ENCODE measurements at places on chromosomes 3 and 15.

- no peaks in the 10 kb centered on the region for H3K4me1 ChIP-seq
- no peaks in the 10 kb centered on the region for H3K36me3 ChIP-seq
- no peak overlapping the region for H3K27ac ChIP-seq
- H3K27me3 ChIP-seq = peaks cover 8% of the 10 kb centered on the region
These were observed 119.9 kb downstream of the PDZRN3 start for GRCh38 chr3:73504852-73505251.

DNA sequence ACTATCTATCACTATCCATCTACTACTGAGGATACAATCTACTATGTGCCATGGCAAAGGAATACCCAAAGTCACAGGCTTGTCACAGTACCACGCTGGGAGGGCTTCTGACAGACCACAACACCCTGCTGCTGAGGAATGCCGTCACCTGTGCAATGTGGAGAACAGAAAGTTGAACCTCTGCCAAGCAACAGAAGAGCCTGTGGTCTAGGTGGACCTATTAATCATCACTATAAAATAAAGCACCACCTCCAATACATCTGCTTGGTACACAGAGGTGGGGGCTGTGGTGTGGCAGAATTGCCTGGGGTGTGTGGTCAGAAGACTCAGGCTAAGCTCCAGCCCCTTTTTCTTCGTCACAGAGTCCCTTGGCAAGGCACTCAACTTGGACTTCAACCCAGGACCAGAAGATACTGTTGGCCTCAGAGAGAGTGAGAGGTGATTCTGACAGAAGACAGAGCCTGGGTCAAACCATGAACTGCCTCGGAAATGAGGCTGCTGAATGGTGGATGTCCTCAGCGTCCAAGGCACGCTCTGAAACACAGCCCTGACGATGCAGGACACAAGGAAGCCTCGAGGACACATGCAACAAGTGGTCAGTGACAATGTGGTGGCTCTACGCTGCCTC, 189.4 kb upstream of the CHRNA7 start:
- no peak for DNase-seq
- H3K36me3 ChIP-seq = no peaks in the 10 kb centered on the region
- H3K27me3 ChIP-seq = no peaks in the 10 kb centered on the region
- H3K4me3 ChIP-seq = no peak overlapping the region
- no peaks in the 10 kb centered on the region for H3K4me1 ChIP-seq
- H3K27ac ChIP-seq = no peak overlapping the region

GRCh38 chr3:123642182-123642956, 57.5 kb upstream of the HACD2 start:
- no peaks in the 10 kb centered on the region for H3K27me3 ChIP-seq
- H3K36me3 ChIP-seq = no peaks in the 10 kb centered on the region
- no peaks in the 10 kb centered on the region for H3K4me1 ChIP-seq
- H3K27ac ChIP-seq = no peak overlapping the region
- no peak overlapping the region for H3K4me3 ChIP-seq

GRCh38 chr3:185164428-185165217, 11.8 kb upstream of the C3orf70 start:
- no peaks in the 10 kb centered on the region for H3K36me3 ChIP-seq
- no peak overlapping the region for H3K27ac ChIP-seq
- H3K4me3 ChIP-seq = no peak overlapping the region
- no peaks in the 10 kb centered on the region for H3K4me1 ChIP-seq
- no peaks in the 10 kb centered on the region for H3K27me3 ChIP-seq

GRCh38 chr3:197205675-197206074, 92.7 kb downstream of the DLG1 start:
- no peaks in the 10 kb centered on the region for H3K4me1 ChIP-seq
- H3K36me3 ChIP-seq = no peaks in the 10 kb centered on the region
- H3K4me3 ChIP-seq = no peak overlapping the region
- DNase-seq = no peak
- H3K27me3 ChIP-seq = no peaks in the 10 kb centered on the region

GRCh38 chr3:139252719-139253118, 91.1 kb upstream of the MRPS22 start:
- H3K27ac ChIP-seq = no peak overlapping the region
- H3K4me1 ChIP-seq = no peaks in the 10 kb centered on the region
- no peaks in the 10 kb centered on the region for H3K36me3 ChIP-seq
- no peak overlapping the region for H3K4me3 ChIP-seq
- DNase-seq = no peak

DNA sequence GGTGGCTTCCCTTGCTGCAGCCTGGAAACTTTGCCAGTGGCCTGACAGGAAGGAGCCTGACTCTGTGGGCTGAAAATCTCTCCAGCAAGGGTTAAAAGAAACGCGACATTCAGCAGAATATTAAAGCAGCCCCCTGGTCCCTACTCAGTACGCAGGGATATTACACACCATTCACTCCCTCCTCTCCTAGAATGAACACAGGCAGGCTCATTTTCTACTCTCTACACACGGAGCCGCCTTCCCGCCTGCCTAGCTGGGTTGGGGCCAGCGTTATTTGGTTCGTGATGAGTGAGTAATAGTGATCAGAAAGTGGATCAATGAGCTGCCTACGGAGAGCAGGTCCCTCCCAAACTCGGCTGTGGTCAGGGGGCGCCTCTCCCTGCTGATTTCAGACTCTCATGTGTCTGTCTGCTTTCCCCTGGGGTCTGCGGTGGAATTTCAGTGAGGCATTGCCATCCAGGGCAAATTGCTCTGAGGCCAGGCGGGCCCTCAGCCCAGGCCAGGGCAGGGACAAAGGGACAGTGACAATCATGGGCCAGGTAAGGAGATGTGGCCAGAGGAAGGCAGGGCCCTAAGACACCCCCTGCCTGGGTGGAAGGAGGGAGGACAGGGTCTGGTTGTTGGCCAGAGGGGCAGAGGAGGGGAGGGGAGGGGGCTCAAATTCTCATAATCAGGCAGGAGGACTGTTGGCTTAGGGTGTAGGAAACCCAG, 2.8 kb downstream of the EPHB1 start:
- H3K4me3 ChIP-seq = no peak overlapping the region
- H3K4me1 ChIP-seq = no peaks in the 10 kb centered on the region
- DNase-seq = no peak

- H3K4me3 ChIP-seq = no peak overlapping the region
- H3K27ac ChIP-seq = no peak overlapping the region
- no peak for DNase-seq
- no peaks in the 10 kb centered on the region for H3K36me3 ChIP-seq
- H3K27me3 ChIP-seq = no peaks in the 10 kb centered on the region
These were observed 1071.6 kb downstream of the PLOD2 start for GRCh38 chr3:145089337-145089736.
